Type B pancreatic cell (in vitro differentiated cells): ENCODE measurements at places on chromosomes 12 and 14.

DNA sequence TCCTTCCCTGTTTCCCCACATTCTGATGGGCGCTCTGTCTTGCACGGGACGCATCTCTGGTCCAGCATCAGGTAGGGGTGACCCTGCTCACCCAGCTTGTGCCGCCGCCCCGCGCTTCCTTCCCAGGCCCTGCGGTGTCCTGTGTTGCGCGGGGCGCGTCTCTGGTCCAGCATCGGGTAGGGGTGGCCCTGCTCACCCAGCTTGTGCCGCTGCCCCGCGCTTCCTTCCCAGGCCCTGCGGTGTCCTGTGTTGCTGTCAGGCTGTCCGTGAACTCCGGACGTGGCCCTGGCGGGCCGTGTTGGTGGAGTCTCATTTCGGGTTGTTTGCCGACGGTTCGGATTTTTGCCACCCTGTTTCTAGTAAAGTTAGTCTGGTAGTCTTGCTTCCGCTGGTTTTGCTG lies 6.8 kb downstream of the FBRSL1 start:
- no peaks in the 10 kb centered on the region for H3K27me3 ChIP-seq
- no peaks in the 10 kb centered on the region for H3K36me3 ChIP-seq
- peak overlapping the region; percentile 41 for H3K27ac ChIP-seq
- H3K4me3 ChIP-seq = peak overlapping the region; percentile 17
- peaks cover 36% of the 10 kb centered on the region for H3K4me1 ChIP-seq

- no peak overlapping the region for H3K27ac ChIP-seq
- H3K36me3 ChIP-seq = peaks cover 14% of the 10 kb centered on the region
- H3K4me1 ChIP-seq = peaks cover 1% of the 10 kb centered on the region
- no peak for DNase-seq
- H3K4me3 ChIP-seq = no peak overlapping the region
These were observed 75.9 kb upstream of the ATF7IP start for GRCh38 chr12:14289601-14290000.

GRCh38 chr14:22502551-22502950 lies 86.5 kb downstream of the DAD1 start:
- H3K36me3 ChIP-seq = no peaks in the 10 kb centered on the region
- H3K4me1 ChIP-seq = peaks cover 29% of the 10 kb centered on the region
- no peak for DNase-seq
- H3K27me3 ChIP-seq = peaks cover 22% of the 10 kb centered on the region
- no peak overlapping the region for H3K4me3 ChIP-seq

DNA sequence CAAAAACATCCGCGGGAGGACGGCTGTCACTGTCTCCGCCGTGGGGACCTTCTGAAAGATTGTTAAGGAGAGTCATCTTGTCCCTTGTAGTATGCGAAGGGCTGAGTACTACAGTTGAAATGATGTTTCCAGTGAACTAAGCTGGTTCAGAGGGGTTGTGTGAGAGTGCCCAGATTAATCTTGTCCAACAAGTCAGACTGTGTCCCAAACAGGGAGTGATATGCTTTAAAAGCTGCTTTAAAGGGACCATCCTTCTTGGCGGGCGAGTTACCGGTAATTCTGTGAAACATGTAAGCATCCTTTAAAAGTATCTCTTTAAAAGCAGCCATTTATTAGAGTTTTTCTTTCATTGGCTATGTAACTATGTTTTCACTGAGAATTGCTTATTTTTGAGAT lies 1.1 kb downstream of the WDR20 start:
- no peaks in the 10 kb centered on the region for H3K36me3 ChIP-seq
- H3K27me3 ChIP-seq = no peaks in the 10 kb centered on the region
- peaks cover 14% of the 10 kb centered on the region for H3K4me1 ChIP-seq

DNA sequence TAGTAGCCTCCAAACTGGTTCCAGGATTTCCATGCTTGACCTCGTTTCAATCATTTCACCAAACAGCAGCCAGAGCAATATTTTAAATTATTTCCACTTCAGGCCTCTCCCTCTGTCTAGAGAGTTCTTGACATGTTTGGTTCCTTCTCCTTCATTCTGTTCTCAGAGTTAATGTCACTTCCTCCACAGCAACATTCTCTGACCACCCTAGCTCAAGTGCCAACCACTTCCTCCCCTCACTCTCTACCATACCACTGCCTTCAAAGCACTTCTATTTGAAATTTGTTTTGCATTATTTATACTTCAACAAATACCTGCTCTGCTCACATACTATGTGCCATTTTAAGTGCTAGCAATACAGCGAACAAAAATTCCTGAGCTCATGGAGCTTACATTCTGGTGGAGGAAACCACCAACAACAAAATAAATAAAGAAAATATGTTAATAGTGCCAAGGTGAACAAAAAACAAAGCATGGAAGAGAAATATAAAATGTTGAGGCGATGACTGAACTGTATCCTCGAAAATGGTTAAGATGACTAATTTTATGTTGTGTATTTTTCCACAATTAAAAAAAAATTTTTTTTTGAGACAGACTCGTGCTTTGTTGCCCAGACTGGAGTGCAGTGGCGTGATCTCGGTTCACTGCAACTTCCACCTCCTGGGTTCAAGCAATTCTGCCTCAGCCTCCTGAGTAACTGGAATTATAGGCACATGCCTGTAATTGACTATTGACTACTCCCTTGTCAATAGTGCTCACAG lies 17.3 kb downstream of the BAZ1A start:
- DNase-seq = no peak
- H3K4me1 ChIP-seq = no peaks in the 10 kb centered on the region
- no peak overlapping the region for H3K4me3 ChIP-seq

- no peak overlapping the region for H3K27ac ChIP-seq
- no peak for DNase-seq
- H3K4me3 ChIP-seq = no peak overlapping the region
- H3K4me1 ChIP-seq = peaks cover 2% of the 10 kb centered on the region
- H3K27me3 ChIP-seq = no peaks in the 10 kb centered on the region
These were observed 6.4 kb downstream of the RAD52 start for GRCh38 chr12:943051-943450.
